Stimulated activated CD4-positive, alpha-beta T cell treated with anti-CD3 and anti-CD28 coated beads, Interleukin-1b, Interleukin-23, amount 100 ng/mL, for 1 hour (primary cell): ENCODE measurements at places on chromosomes 6 and 20.

DNA sequence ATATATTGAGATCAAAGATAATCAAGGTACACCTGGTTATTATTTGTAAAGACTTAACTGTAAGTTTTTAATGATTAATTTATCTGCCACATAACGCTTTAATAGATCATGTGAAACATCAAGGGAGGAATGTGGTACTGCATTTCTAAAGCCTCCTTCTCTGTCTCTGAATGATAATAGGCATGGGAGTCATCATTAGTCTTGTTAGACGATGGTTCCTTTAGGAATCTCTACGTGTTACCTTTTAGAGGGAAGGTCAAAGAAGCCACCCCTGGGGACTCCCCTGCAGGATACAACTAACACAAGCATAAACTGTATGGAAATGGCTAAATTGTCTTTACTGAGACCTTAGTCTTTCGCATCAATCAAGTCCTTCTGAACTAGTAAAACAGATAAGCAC, 173.6 kb upstream of the MCHR2 start:
- DNase-seq: no peak

GRCh38 chr6:128713461-128713860, 169.5 kb upstream of the LAMA2 start:
- no peak for DNase-seq

GRCh38 chr20:40686893-40687292, 2.1 kb downstream of the MAFB start:
- no peak for DNase-seq

- no peak for DNase-seq
Measured at GRCh38 chr20:16257813-16258430, 315.3 kb downstream of the KIF16B start.

DNA sequence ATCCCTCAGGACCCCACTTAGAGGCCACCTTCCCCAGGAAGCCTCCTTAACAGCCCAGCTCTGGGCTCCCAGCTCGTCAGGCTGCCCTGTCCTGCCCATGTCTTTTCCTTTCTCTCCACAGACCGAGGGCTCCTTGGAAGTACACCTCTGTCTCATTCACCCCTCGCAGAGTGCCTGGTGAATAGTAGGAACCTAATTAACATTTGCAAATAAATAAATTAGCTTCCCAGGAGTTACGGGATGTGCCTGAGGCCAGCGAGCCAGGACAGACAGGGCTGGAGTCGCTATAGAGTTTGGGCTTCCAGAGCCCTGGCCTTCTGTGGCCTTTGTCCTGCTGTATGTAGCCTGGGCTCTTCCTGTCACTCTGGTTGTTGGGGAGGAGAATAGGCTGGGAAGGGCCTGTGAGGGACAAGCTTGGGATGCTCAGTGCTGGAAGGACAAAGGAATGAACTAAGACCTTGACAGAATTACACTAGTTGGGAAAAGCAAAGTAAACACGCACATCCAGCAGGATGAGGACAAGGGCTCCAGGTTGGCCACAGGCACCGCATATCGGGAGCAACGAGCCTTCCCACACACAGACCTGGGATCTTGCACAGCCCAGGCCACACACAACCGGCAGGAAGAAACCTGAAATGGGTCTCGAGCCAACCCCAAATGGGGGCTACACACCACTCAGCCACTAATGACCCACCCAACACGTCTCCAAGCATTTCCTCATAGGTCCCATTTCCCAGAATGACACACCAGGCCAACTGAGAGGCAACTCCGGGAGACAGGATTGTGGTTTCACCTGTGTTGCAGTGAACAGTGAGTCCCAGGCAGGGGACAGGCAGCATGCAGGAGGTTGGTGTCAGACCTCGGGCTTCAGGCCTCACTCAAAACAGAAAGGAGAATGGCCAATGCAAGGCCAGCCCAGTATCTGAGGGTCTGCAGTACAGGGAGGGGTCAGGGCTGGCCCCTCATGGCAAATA, 9.7 kb downstream of the MAP1LC3A start:
- no peak for DNase-seq
